M059J (cell line): ENCODE measurements at places on chromosomes 1 and 21.
A peak's percentile ranks its signal among the peaks of the same experiment; 100 is the strongest.

DNA sequence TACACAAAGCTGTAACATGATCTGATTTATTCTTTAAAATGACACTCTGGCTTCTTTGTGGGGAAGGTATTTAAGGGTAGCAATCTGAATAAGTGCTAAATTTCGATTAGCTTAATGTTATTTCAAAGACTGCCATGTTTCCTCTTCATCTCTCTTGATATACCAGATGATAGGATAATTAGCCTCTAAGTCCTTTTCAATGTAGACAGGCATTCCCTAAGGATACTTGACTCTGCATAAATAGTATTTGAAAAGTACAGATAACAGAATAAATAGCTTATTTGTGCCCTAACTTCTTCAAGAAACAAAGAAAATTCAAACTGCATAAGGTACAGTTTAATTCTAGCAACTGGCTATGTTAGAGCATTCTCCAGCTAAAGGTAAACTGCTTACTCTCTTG lies 46.2 kb downstream of the ARHGAP29 start:
- DNase-seq = no peak

DNA sequence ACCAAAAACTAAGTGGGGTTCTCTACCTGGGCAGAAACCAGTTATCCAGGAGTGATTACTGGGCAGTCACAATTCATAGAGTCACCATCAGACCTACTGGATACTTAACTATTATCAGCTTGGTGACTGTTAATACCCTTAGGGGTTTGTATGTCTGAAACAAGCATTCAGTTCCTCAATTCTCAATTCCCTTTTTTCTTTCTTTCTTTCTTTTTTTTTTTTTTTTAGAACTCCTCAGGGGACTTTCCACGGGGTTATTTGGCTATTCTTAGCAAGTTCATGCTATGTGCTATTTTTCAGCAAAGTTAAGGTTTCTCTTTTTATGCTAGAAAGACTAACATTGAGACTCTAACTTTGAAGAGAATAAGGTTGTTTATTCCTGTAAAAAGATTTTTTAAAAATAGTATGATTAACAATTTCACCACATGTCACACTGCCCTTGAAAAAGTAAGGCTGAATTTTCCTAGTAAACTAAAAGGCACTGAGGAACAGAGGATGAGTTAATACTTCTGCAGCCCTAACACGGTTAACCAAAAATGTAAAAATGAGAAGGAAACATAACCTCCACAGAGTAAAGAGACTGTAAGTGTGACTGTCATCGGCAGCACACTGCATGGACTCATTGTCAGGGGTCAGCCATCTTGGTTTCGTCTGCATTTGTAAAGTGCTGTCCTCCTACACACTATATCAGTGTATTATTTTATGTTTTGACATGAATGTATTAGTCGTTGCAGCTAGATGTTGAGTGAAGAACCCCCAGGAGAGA lies 310.2 kb downstream of the NTNG1 start:
- no peak for DNase-seq

GRCh38 chr1:203799971-203800370 lies 4.5 kb downstream of the ZBED6 start:
- no peak for DNase-seq

GRCh38 chr1:93878501-93878888 lies 511 bp downstream of the DNTTIP2 start:
- DNase-seq = peak; percentile 68

GRCh38 chr21:38913120-38913892 lies 107.6 kb downstream of the ETS2 start:
- DNase-seq = peak; percentile 38

DNA sequence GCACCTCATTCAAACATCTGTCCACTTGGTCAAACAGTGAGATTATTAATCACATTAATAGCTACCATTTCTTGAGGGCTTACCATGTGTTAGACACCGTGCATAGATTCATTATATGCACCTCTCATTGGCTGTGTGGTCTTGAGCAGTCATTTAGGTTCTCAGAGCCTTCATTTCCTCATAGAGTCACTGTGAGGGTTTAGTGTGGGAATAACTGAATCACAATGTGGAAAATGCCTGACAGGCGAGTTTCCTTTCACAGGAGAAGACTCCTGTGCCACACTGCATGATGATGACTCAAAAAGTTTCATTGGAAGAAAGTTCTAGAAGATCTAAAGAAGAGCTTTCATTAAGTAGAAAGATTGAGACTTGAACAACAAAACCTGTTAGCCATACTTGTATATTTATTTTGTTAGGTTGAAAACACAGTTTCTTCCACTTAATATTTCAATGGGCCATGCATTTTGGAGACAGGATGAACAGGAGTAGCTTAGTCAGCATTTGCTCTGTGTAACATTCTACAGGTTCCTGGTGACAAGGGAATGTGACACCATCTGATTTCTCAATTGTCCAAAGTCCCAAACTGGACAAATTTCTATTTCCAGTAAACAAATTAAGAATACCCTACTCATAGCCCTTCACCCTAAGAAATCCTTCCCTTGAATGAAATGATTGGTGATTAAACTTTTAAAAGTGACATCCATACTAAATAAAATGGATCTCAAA lies 45.7 kb downstream of the FYB2 start:
- peak; percentile 50 for DNase-seq

DNA sequence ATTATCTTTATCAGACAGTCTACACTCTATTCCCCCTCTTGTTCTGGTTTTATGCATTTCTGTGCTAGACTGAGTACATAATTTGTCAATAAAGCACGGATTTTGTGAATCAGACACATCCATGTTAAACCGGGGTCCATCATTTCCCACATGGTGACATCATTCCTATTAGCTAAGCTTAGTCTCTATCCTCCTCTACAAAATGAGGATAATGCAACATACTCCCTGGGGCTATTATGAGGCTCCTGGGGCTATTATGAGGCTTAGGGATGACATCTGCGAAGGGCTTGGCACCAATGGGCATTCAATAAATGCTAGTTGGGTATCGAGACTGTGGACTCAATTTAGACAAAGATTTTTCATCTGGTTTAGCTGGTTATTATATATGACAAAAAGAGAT lies 25.1 kb upstream of the APP start:
- no peak for DNase-seq

DNA sequence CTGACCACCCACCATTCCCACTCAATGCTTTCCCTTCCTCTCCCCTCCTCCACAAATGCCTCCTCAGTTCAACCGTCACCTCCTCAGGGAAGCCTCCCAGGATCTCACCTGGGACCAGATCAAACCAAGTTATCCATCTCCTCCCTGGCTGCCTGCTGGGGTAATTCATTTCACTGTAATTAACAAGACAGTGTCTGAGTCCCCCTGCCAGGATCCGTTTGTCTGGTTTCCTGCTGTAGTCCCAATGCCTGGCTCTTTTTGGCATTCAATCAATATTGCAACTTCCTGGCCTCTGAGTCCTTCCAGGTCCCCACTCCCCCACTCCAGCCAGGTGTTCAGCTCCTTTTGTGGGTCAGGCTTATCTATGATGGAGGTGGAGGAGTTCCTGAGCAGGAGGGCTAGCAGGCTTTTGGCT lies 687.7 kb downstream of the PTPRU start:
- DNase-seq = no peak

- no peak for DNase-seq
Observed at GRCh38 chr1:234927312-234927970, 201.2 kb downstream of the TOMM20 start.

DNA sequence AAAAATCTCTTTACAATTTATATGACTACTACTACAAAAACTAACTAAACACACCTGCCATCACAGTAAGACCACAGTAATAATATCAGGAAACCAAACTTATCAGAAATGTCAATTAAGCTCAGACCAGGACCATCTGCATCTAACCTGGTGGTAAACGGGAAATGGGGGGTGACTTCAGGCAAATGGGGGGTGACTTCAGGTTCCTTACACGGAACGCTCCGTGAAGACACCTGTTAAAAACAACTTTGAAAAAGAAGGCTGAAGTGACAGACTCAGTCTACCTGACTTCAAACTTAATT lies 15.8 kb downstream of the PRDM15 start:
- DNase-seq = no peak

DNA sequence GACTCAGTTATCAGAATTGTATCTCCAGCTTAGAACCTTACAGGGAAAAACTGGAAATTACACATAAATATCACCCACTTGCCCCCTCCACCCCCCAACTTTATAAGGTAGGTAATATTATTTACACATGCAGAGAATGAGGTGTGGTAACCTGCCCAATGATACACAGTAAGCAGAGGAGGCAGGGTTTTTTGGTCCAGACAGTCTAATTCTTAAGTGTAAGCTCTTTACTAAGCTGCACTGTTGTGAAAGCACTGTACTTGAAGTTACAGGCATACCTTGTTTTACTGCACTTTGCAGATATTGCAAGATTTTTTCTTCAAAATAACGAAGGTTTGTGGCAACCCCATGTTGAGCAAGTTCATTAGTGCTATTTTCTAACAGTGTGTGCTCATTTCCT lies 24.8 kb upstream of the MYOCOS start:
- no peak for DNase-seq

DNA sequence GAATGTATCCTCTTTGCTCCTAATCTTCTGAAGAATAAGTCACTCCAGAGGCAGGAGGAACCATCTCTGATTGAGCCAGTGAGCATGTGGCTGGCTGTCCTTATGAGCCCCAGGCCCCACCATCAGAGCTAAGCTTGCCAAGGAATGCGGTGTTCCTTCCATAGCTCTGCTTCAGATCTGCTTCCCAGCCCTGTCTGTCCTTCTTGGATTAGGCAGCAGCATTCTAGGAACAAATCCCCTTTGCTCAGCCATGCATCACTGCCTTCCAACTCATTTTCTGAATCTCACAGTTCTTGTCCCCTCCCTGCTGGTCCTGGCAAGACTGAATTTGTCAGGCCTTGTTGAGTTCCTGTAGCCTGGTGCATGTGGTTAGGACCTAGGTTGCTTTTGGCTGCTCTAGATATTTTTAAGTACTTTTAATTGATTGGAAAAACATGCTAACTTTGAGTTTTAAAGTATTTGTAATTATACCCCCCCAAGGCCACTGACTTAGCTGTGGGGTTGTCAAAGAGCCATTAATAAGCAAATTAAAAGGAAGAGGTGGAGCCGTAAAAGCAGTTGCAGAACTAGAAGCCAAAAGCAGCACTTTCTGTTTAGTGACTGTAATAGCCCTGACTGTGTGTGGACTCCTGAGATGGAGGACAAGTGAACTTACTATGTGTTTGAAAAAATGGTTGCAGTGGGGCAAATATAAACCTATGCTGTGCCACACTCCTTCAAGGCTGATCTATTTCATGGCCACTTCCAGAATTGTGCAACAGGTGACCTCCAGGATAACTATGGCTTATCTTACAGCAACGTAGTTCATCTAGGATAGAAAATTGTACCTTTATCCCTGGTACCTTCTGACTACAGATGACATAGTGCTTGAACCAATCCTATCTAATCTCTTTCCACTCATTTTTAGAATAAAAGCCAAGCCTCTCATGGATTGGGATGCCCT lies 61.3 kb upstream of the BACH1 start:
- no peak for DNase-seq

DNA sequence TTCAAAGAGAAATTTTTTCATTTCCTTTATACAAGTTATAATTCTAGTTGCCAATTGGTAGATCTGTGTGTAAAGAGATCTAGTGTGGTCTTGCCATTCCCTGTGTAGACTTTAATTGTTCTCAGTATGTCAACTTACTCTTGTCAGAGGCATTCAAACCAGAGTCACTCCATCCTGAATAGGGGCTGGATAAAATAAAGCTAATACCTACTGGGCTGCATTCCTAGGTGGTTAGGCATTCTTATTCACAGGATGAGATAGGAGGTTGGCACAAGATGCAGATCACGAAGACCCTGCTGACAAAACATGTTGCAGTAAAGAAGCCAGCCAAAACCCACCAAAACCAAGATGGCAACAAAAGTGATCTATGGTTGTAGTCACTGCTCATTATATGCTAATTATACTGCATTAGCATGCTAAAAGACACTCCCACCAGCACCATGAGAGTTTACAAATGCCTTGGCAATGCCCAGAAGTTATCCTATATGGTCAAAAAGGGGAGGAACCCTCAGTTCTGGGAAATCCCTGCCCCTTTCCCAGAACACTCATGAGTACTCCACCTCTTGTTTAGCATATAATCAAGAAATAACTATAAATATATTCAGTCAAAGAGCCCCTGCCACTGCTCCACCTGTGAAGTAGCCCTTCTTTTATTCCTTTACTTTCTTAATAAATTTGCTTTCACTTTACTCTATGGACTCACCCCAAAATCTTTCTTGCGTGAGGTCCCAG lies 74.0 kb upstream of the ADAMTS5 start:
- peak; percentile 56 for DNase-seq

GRCh38 chr1:178542554-178543289 lies 29.8 kb downstream of the TEX35 start:
- peak; percentile 84 for DNase-seq

GRCh38 chr21:45794027-45794426 lies 150.5 kb downstream of the PCBP3 start:
- no peak for DNase-seq

DNA sequence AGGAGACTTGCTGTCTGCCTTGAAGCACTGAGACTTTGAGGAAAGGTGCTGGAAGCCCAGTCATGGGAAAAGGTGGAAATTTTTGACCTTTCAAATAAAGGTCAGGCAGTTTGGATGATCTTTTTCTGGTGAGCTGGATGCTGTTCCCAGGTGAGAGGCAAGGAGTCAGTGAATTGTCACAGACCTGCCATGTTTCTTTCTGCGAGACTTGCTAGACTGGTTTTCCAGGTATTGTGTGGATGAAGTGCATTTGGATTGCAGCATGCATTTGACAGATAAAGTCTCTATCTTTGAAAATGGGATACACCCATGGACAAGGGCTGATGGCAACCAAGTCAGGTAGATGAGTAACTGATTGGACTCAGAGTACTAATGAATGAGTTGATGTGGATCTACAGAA lies 65.7 kb upstream of the NHLH2 start:
- DNase-seq = no peak

GRCh38 chr1:241968611-241969010 lies 11.0 kb downstream of the BECN2 start:
- no peak for DNase-seq

GRCh38 chr1:200883118-200883517 lies 10.3 kb downstream of the GPR25 start:
- DNase-seq = no peak

- DNase-seq = no peak
Observed at GRCh38 chr1:230982696-230983095, 3.8 kb downstream of the ARV1 start.

DNA sequence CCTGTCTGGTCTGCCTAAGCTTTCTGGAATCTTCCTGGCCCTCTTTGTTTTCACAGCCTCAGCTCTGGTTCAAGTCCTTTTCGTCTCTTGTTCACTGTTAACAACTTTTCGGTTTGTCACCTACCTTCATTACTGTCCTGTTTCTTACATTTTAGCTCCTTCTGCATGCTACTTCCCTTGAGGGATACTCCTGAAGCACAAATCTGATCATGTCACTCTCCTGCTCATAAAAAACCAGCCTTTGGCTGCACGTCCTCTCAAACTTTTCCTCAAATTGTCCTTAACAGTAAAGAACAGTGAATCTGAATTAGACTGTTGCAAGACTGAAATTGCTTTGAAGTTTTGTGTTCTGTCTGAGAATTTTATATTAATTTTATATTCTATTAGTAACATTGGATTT lies 3.3 kb downstream of the RAVER2 start:
- DNase-seq = no peak

DNA sequence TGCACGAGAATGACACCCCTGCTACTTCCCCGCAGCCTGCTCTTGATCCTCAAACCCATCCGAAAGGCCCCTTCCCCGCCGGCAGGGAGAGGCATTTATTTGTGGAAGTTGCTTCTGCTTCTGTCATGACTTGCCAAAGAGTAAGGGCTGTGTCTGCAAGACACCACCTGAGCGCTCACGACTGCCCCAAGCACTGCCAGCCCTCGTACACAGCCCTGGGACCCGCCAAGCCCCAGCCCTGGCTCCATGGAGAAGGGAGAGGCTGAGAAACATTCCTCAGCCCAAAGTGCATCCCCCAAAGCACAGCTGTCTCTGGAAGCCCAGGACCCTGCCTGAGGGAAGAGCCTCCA lies 6.3 kb upstream of the TPRG1L start:
- no peak for DNase-seq
